ENCODE measurements at places on chromosomes 4 and X.

GRCh38 chr4:134787315-134787714, 585.7 kb upstream of the PABPC4L start:
- no peak for DNase-seq

GRCh38 chrX:131792789-131793462, 230.2 kb upstream of the STK26 start:
- peak; percentile 90 for DNase-seq

DNA sequence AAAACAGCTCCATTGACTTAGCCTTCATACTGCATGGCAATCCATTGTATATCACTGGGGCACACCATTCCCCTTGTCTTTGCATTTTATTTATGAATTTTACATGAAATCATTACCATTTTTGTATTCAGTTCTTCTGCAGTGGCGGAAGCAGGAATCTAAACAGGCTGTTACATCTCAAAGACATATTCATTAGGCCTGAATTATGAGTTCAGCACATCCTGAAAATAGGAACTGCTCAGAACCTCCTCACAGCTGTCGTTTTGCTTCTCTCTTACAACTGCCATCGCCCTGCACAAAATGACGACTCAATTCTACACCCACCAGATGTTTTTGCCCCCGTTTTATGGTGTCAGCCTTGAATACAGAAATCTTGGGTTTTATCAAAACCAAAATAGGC, 474.4 kb upstream of the MAGEB18 start:
- no peak for DNase-seq

DNA sequence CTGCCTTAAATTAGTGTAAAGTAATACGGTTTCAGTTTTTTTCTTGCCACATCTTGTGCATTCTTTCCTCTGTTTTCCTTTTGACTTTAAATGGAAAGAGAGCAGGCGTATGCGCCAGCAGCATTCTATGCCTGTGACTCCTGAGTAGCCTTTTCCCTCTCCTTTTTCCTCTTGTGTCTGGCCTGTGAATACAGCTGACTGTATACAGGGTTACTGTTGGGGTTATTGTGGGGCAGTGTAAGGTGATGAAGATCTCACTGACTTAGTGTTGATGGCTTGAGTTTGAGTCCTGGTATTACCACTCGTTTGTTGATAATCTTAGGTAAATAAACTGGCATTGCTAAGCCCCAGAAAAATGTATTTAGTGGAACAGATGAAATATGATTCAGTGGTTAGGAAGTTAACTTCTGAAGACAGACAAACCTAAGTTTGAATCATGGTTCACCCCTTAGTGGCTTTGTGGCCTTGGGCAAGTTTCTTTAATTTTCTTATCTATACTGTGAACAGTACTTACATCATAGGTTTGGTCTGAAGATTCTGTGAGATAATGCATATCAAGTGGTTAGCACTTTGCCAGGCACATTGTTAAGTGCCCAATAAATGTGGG, 105.1 kb downstream of the FNIP2 start:
- no peak for DNase-seq

DNA sequence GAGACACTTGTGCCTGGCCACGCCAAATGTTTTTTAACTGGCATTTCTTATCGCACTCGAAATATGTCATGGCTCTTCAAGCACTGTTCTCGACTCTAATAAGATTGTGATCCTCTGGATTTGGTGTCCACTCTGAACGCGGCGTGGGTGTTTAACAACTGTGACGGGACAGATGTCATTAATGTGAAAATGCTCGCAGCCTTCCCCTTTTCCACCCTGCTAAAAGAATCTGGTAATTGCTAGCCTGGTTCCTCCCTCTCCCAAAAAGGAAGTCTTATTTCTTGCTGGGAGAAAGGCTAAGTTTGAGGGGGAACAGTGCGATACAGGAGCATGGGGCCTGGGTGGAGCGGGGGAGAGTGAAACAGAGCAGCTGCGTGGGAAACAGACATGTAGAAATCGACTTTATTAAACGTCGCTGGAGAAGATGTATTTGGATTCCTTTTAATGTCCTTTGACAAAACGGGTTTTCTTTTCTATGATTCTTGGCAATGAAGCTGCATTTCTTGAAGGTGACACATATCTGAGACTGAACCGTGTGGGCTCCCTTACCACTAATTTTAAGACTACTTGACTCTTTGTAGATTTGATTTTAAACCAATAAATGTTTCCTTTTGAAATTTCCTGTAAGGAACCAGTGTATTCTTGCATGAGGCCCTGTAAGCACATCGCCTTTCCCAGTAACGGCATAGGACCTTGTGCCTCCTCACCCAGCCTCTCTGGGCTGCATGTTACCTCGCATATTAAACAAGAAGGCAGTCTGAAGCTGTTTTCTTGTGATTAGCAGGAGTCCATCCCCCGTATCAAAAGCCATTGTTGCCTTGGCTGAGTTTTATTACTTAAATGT, 17.8 kb downstream of the TBC1D1 start:
- no peak for DNase-seq

DNA sequence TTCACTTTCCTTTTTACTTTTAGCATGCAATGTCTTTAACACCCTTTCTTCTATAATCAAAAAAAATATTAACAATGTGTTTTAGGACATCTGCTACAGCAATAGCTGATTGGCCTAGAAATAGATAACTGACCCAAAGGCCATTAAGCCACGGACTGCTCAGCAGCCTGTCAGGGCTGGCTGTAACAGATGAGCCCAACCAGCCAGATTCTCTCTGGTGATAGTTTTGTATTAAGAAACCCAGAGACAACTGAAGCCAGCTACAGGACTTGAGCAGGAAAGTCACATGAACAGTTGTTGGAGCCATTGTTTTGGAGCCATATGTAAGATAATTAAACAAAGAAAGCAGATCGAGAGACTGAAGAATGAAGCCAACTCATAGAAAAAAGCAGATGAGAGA, 80.3 kb downstream of the DDIT4L start:
- DNase-seq = no peak

DNA sequence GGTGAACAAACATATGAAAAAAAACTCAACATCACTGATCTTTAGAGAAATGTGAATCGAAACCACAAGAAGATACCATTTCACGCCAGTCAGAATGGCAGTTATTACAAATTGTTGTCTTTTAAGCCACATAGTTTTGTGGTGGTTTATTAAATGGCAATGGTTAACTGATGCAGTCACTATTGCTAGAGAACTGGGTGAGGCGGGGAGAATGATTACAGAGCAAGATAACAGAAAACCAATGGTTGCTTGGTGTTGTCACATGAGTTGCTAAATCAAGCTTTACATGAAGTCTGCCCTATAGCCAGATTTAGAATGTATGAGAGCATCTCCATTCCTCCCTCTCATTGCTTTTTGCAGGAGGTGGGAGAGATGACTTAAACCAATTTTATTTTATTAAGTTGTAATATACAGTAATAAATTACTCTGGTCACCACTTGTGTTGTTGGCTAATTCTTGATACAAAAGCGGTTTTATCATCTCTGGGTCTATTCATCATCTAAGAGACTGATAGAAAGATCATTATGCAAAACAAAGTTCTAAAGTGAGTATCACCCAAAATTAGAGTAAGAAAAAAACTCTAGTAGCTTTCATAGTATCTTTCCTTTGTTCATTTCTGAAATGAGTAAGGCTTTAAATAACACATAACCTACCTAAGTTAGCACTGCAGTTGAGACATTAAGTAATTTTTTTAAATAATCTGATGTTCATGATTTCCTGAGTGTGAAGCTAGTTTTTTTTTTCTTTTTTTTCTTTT, 859.5 kb downstream of the STIM2 start:
- DNase-seq = peak; percentile 36

DNA sequence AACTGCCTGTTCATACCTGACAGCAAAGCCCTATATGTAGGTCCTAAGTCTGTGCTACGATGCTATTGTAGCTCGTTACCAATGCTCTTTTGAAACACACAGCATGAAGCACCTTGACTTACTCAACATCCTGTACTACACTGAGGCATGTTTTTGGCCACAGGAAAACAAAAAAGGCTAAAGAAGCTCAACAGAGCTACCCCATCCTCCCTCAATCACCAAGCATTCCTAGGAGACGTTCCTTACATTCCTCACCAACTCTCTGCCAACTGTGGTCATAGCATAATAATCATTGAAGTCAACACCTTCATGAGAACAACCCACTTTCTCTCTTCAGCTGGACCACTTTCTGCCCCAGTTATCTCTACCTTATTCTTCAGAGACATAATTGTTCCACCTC, 73.7 kb upstream of the SLC25A43 start:
- no peak for DNase-seq

GRCh38 chrX:107686792-107687191, 58.5 kb downstream of the PRPS1 start:
- DNase-seq = no peak

GRCh38 chrX:100990139-100990538, 20.6 kb downstream of the ARL13A start:
- DNase-seq = no peak

- no peak for DNase-seq
These were observed 250.0 kb downstream of the ARHGAP24 start for GRCh38 chr4:85724791-85725563.

GRCh38 chrX:16436348-16437188, 213.4 kb upstream of the S100G start:
- DNase-seq = peak; percentile 5

DNA sequence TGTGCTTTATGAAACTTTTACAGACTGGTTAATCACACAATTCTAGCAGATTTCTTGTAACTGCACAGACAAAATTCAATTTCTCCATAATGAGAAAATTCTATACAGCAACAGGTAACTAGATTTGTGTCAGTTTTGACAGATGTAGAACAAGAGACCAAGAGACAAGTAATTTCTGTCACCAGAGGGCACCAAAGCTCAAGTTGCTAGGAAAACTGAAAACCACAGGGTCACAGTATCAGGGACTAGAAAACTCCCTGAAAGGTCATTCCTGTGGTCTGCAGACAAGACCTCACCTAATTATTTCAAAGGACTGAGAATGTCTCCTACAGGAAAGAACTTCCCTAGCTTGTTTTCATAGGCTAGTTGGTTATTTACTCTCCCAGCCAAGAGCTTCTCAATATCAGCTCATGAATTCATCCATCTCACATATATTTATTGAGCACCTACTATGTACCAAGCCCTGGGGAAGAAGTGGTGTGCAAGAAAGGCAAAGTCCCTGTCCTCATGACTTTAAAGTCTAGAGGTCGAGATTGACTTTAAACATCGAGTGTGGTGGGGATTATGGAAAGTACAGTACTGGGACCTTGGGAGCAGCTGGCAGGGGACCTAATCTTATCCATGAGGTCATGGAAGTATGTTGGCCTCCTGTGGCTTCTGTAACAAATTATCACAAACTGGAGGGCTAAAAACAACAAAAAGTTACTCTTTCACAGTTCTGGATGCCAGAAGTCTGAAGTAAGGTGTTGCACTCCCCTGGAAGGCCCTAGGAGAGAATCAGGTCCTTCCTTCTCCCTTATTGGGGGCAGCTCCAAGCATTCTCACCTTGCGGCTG, 47.8 kb upstream of the SETD7 start:
- peak; percentile 8 for DNase-seq

GRCh38 chrX:105662248-105662647, 160.1 kb upstream of the NRK start:
- DNase-seq = no peak

DNA sequence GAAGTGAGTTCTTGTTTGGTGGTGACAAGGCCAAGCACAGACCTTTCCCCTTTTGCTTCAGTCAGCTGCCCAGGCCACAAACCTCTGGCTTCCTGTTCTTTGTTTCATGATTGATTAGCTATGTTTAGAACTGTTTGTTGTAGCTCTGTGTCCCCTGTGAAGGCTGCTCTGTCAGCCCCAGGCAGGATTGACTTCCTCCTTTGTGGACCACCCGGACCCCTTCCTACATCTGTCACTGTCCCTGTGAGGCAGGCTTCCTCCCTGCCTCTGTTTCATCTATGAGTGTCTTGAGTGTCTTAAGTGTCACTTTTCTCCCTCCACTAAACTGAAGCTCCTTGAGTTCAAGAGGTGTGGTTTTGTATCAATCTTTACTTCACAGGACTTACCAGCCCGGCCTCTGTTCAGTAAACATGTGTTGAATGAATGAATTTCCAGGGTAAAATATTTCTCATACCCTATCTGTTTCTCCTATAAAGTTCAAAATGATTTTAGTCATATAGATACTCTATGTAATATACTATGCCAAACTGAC, 83.5 kb downstream of the ZNF674 start:
- DNase-seq = peak; percentile 20

- no peak for DNase-seq
These were observed 11.8 kb downstream of the TMEM31 start for GRCh38 chrX:103722505-103722904.

GRCh38 chr4:181541396-181541795, 701.8 kb upstream of the TENM3 start:
- no peak for DNase-seq

Measured in GM12878 (cell line).